ENCODE measurements at places on chromosomes 13 and 19.

GRCh38 chr19:4939466-4939865, 29.4 kb upstream of the KDM4B start:
- no peak for DNase-seq

DNA sequence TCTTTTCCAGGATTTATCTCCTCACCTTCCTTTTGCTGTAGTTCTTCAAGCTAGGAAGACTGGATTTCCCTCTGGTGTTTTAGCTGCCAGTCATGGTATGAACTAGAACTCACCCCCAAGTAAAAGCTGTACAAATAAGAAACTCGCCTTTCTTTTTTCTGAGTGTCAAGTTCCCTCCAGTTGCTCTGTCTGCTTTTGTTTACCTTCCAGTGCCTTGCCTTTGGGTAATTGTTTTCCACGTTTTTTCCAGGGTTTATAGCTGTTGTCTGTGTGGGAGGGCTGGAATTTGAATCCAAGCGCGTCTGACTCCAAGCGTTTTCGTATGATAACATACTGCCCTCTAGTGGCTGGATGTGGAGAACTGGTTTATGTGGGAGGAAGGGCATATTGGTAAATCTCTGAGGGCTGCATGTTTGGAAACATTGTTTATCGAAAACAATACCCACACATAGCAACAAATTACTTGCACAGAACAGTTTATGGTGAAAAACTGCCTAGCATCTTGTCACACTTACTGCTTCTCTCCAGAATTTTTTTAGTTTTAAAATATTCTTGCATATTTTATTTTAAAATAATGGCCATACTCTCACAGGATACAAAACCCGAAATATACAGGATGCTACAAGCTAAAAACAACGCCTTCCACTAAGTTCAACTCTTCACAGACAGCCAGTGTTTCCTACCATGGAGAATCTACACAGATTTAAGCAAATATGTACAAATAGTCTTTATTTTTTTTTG, 19.2 kb downstream of the RCN3 start:
- DNase-seq = peak; percentile 98

DNA sequence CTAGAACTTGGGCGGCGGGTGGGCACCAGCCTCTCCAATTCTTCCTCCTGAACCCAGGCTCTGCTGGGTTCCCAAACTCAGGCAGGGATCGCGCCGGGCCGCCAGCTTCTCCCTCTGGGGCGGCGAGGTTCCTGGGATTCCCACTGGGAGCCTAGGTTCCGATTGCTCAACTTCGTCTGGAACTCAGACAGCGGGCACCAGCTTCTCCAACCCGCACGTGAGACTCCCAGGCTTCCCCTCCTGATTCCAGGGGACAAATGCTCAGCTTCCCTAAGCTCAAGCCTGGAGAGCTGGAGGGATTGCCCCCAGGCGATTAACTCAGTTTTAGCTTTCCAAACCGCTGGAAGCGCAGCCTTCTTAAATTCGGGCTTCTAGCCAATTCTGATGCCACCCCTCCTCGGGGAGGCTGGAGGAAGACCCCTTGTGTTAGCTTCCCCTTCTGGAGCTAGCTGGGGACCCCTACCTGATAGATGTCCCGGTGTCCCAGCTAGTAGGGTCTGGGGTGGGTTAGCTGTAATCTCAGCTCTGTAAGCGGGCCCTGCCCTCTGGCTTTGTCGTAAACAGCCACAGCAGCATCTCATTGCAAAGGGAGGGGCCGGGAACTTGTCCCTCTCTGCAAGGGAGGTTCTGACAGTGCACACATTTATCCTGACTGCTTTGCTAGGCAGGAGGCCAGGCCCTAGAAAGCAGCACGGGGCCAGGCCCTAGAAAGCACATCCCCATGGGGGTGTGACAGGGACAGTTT, 671 bp downstream of the MCOLN1 start:
- DNase-seq = no peak

DNA sequence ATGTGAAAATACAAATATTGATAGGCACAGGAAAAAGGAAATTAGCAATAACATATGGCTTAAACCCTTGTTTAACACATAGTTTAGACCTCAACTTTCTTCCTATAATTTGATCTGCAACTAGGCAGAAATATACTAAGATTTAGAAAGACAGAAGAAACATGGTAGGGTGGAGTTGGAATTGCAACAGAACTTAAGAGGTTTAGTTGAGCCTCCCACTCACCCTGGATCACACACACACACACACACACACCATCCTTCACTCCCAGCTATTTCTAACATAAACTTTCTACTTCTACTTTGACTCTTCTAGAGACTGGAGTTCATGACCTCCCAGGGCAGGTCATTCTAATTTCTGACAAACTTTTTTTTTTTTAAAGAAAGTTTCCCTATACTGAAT, 47.4 kb downstream of the FLT3 start:
- DNase-seq = no peak

DNA sequence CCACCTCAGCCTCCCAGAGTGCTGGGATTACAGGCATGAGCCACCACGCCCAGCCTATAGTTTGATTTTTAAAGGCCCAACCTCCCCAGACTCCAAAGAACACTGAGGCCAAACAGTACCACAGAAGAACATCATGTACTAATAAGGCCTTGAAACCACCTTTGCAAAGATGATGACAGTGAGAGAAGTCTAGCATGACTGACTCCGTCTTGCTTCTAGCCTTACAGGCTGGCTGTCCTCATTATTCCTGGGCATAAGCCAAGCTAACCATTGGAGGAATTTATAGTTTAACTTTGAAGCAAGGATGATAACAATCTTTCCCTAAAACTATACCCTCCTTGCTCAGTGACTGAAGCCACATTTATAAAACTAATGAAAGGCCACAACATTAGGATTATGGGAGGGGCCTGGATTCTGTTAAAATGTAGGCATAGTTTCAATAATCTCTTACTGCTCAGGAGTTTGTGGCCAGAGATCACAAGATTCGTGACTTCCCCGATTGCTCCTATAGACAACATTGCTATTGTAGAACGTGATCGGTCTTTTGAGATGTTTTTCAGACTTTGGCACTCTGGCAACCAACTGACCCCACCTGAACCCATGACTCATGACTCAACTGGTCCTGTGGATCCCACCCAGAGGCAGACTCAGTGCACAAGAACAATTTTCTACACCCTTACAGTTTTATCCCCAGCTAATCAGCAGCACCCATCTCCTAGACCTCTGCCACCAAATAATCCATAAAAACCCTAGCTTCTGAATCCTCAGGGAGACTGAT, 17.6 kb downstream of the GPR42 start:
- no peak for DNase-seq

- no peak for DNase-seq
These were observed 17.4 kb upstream of the AP1M2 start for GRCh38 chr19:10604460-10604980.

GRCh38 chr19:7295912-7296536, 1.8 kb upstream of the INSR start:
- no peak for DNase-seq

GRCh38 chr13:27775943-27776342, 16.3 kb upstream of the GSX1 start:
- no peak for DNase-seq

- DNase-seq = no peak
These were observed 46.8 kb downstream of the C13orf46 start for GRCh38 chr13:113926951-113927660.

DNA sequence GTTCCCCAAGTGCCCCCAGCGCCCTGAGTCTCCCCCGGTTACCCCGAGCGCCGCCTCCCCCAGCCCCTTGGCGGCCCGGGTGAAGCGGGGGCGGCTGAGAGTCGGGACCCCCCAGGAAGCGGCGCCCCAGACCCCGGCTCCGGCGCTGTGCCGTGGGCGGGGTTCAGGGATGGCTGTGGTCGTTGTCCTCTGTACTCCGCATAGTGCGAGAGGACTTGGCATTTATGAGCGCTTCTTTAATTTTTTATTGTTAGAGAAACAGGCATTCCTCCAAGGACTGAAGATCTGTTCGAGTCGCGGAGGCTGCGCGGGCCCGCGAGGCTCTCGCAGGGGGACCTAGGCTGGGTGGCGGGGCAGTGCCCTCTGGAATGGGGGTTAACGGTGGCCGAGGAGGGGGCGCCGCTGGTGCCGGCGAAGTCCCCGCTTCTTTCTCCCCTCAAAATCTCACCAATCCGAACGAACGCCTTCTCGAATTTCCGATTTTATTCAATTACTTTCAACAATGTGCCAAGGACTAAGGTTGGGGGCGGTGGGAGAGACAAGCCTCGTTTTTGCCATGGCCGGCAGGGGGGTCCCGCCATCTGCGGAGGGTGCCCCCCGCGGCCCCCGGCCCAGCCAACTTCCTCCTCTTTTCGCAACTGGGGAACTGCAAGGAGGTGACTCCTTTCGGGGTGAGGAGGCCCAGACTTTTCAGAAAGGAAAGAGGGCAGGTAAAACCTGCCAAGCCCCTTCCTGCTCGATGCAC, 596 bp upstream of the GJB2 start:
- DNase-seq = no peak

GRCh38 chr19:11268783-11269267, 6.5 kb upstream of the DOCK6 start:
- DNase-seq = no peak

GRCh38 chr13:63370101-63370500, 1954.5 kb upstream of the PCDH20 start:
- no peak for DNase-seq

GRCh38 chr13:100182900-100183490, 94.1 kb downstream of the PCCA start:
- DNase-seq = no peak

DNA sequence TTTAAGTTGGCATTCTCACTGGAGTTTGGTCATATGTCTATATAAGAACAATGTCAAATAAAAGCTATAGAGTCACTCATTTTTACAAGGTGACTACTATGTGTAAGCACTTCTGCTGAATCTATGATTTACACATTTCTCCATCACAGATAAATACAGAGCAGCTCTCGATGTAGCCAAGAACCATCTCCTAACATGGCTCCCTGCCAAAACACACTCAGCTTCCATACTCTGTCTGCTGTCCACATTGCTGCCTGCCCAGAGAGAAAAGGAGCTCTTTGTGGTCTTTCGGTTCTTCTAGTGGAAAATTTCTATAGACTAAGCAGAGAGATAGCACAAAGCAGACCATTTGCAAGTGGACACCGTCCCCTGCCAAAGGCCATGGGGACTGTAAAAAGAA, 190.9 kb upstream of the KLF12 start:
- DNase-seq = peak; percentile 68

DNA sequence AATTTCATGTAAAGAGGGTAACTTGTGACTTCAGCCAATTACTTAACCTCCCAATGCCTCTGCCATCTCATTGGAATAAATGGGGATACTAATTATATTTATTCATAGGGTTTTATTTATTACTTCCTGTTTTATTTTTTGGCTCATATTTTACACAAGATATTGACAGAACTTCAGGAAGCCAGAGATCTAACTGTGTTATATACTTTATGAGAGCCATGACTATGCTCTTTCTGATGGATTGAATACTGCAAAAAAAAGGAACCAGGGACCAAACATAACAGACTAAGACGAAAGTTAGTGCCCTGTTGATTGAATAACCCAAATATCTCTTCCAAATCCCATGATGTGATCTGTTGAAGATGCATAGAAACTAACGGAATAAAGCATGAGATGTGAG, 243.3 kb upstream of the STARD13 start:
- no peak for DNase-seq
